Stimulated activated CD8-positive, alpha-beta memory T cell treated with anti-CD3 and anti-CD28 coated beads, Interleukin-15, amount 100 ng/mL, for 1 hour (primary cell): ENCODE measurements at places on chromosomes 3 and 15.

DNA sequence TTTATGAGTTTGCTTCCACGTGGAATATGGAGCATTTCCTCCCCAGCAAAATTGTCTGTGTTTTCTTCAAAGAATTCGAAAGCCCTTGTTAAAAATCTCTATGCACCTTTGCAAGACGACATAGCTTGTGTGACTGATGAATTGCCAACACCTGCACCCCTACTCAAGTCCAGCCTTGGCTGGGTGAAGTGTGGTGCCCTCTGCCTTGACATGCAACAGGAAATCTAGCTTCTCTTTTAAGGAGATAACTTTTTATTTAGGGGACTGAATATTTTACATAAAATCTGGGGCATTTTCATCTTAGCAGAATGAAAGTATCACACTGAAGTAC, 647 bp downstream of the HMG20A start:
- no peak for DNase-seq

DNA sequence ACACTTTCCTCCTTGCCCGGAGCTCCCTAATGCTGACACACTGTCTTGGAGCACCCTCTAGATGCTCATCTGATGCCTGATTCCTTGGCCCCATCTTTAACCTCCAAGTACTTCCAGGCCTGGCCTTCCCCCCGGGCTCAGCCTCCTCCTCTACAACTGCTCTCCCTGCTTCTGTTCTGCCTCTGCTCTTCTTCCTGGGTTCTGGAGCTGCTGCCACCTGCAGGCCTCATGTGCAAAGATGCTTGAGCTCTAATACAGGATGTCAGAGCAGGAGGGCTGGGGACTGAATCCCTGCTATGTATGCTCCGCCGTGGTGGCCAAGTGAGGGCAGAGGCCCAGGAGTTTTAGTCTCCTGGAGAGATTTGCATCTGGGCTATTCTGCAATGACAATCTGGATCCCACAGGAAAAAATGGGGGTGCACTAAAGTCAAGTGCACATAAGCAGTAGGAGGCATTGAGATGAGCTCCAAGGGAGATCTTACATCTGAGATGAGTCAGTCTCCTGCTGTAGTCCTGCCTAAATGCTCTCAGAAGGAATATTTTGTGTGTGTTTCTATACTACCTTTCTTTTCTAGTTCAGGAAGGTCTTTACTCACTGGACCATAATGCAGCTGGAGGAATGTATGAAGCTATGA, 296.3 kb downstream of the UACA start:
- no peak for DNase-seq

- DNase-seq = no peak
Measured at GRCh38 chr3:58994746-58995330, 55.0 kb downstream of the CFAP20DC start.

- no peak for DNase-seq
Measured at GRCh38 chr3:42855547-42856380, 19.9 kb downstream of the CYP8B1 start.

- no peak for DNase-seq
Measured at GRCh38 chr3:70740872-70741271, 428.4 kb upstream of the MDFIC2 start.

DNA sequence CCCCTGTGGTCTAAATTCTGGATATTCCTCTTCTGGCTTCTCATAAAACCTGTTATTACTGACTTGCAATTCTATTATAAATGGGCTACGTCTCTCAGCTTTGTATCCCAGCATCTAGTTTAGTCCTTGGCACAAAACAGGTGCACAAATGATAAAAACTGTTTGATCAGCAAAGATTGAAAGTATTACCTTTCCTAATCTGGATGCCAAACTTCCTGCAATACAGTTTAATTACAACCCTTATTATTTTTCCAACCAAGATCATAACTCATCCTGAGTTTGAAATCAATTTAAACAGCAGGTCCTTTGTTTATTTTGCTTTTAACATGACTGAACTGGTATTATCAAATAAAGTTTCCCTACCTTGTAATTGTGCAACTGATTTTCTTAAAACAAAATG, 132.6 kb downstream of the ATP1B3 start:
- DNase-seq = no peak

- DNase-seq = no peak
Measured at GRCh38 chr15:46301291-46301690, 666.5 kb downstream of the SQOR start.
